ENCODE measurements at places on chromosomes 16 and 17. TPM values are rescaled to one million over a fixed set of nuclear protein-coding genes. Genes with fewer than 3 reads are reported as not detected.
A peak's percentile ranks its signal among the peaks of the same experiment; 100 is the strongest.

GRCh38 chr16:51637770-51638094, 486.7 kb upstream of the SALL1 start:
- H3K27ac ChIP-seq: no peak overlapping the region
- no peaks in the 10 kb centered on the region for H3K4me1 ChIP-seq
- H3K27me3 ChIP-seq: no peaks in the 10 kb centered on the region
- no peak overlapping the region for H3K4me3 ChIP-seq
- no peaks in the 10 kb centered on the region for H3K36me3 ChIP-seq

DNA sequence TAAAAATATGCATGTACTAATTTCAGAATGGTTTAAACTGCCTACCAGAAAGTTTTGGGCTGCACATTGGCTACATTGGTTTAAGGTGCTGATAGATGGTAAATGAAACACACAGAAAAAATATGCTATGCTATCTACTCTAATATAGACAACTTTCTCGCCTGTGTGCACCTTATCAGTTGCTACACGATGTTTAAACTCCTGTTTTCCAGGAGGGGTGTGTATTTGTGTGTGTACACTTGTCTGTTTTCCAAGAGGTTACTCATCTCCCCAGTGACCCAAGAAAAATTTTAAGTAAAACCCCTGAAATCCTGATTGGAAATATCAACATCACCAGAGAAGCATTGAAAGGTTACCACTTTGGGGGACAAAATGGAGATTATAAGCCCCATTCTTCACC, 21.6 kb upstream of the PSMC5 start:
- H3K27ac ChIP-seq: no peak overlapping the region
- H3K36me3 ChIP-seq: peaks cover 77% of the 10 kb centered on the region
- no peaks in the 10 kb centered on the region for H3K27me3 ChIP-seq
- H3K4me1 ChIP-seq: no peaks in the 10 kb centered on the region
- H3K4me3 ChIP-seq: no peak overlapping the region
- no peak for DNase-seq

- no peak overlapping the region for H3K27ac ChIP-seq
- H3K36me3 ChIP-seq: no peaks in the 10 kb centered on the region
- no peaks in the 10 kb centered on the region for H3K4me1 ChIP-seq
- peak; percentile 1 for DNase-seq
Measured at GRCh38 chr16:49464093-49464492, 90.5 kb downstream of the C16orf78 start.

DNA sequence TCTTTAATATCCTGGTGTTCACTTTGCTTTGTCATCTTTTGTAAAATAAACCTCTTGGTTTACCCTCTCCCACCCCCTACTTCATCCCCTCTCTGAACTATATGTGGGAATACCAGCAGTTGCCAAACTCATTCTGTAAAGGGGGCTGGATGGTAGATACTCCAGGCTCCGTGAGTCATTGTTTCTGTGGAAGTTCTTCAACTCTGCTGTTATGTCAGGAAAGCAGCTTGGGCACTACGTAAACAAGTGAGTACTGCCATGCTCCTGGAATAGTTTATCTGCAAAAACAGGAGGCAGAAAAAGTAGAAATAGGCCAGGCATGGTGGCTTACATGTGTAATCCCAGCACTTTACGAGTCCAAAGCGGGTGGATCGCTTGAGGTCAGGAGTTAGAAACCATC, 17.6 kb downstream of the MVP start:
- no peaks in the 10 kb centered on the region for H3K4me1 ChIP-seq
- no peak overlapping the region for H3K27ac ChIP-seq
- H3K27me3 ChIP-seq: no peaks in the 10 kb centered on the region
- DNase-seq: no peak

DNA sequence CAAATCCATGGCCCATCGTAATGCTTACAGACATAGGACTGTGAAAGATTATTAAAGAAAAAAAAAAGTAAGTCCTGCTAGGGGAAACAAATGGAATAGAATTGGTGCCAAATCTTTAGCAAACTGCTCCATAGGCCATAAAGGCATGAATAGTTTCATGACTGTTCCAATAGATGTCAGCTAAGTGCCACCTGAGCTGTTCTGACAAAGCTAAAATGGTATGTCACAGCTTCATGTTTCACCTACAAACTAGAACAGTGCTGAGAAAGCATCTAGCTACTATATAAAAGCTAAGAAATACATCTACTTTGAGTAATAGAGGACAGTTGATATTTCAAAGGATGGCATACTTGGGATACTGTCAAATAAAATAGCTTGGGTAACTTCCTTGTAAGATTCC, 771.6 kb upstream of the CA10 start:
- no peaks in the 10 kb centered on the region for H3K36me3 ChIP-seq
- no peak overlapping the region for H3K27ac ChIP-seq
- no peak overlapping the region for H3K4me3 ChIP-seq
- no peaks in the 10 kb centered on the region for H3K4me1 ChIP-seq

DNA sequence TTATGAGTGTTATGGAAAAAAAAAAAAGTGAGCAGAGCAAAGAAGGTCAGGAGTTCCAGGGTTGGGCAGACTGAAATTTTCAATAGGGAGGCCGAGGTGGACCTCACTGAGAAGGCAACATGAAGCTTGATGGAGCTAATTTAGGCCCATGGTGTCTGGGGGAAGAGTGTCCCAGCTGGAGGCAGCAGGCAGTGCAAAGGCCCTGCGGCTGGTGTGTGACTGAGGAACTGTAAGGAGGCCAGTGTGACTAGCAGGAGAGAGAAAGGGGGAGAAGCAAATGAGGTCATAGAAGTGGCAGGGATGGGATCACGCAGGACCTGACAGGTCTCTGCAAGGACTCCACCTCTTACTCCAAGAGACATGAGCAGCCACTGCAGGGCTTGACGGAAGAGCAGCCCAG, 10.2 kb downstream of the ARHGEF15 start:
- DNase-seq: no peak
- no peaks in the 10 kb centered on the region for H3K27me3 ChIP-seq
- no peaks in the 10 kb centered on the region for H3K4me1 ChIP-seq
- H3K4me3 ChIP-seq: no peak overlapping the region

- H3K27me3 ChIP-seq: no peaks in the 10 kb centered on the region
- peaks cover 8% of the 10 kb centered on the region for H3K36me3 ChIP-seq
- DNase-seq: no peak
- no peak overlapping the region for H3K4me3 ChIP-seq
Measured at GRCh38 chr16:3465911-3466584, 22.6 kb downstream of the NAA60 start.

GRCh38 chr16:30490210-30490609, 17.7 kb downstream of the ITGAL start:
- no peaks in the 10 kb centered on the region for H3K4me1 ChIP-seq
- H3K4me3 ChIP-seq: no peak overlapping the region
- no peaks in the 10 kb centered on the region for H3K27me3 ChIP-seq
- no peak overlapping the region for H3K27ac ChIP-seq
- no peaks in the 10 kb centered on the region for H3K36me3 ChIP-seq

- H3K4me3 ChIP-seq: no peak overlapping the region
- peak; percentile 53 for DNase-seq
- no peaks in the 10 kb centered on the region for H3K4me1 ChIP-seq
- no peaks in the 10 kb centered on the region for H3K36me3 ChIP-seq
Measured at GRCh38 chr17:30716461-30717290, 107.8 kb downstream of the CRLF3 start.

Gene DLX4
- total RNA-seq: not detected

Gene OTOA
- not detected for total RNA-seq

Measured in ascending aorta (tissue), 2 donors.